ENCODE measurements at places on chromosomes 3 and 15.
A peak's percentile ranks its signal among the peaks of the same experiment; 100 is the strongest.

DNA sequence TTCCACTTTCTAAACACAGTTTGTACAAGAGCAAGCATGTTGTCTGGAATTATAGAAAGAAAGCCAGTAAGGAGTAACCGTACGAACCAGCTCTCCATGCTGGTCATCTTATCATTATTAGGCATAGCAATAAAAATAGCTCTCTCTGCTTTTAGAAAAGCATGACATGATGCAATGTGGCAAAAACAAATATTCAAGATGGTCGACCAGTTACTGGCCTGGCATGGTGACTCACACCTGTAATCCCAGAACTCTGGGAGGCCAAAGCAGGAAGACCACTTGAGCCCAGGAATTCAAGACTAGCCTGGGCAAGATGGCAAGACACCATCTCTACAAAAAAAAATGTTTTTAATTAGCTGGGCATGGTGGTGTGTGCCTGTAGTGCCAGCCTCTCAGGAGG, 2.6 kb upstream of the MAP4 start:
- no peak for DNase-seq

- DNase-seq = no peak
These were observed 18.0 kb upstream of the C2CD4B start for GRCh38 chr15:62183130-62183529.

DNA sequence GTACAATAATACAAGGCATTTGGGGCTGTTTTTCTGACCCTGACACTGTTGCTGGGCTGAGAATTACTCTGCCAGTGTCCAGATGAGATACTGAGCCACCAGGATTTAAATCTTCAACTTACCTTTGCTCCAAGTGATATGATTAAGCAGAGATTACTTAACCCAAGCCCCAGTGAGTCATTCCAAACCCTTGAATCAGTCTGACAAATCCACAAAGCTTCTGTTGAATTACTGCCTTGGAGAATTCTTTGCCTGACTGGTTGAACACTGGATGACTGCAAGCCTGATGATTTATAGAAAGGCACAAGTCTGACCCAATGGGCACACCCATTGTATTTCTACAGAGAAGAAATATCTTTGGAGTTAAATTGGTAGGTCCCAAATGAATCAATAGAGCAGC, 88.2 kb upstream of the TSC22D2 start:
- no peak for DNase-seq

GRCh38 chr3:46284981-46285683, 42.9 kb downstream of the CCR3 start:
- peak; percentile 19 for DNase-seq

GRCh38 chr15:80823995-80824394, 44.8 kb downstream of the CEMIP start:
- DNase-seq = no peak

DNA sequence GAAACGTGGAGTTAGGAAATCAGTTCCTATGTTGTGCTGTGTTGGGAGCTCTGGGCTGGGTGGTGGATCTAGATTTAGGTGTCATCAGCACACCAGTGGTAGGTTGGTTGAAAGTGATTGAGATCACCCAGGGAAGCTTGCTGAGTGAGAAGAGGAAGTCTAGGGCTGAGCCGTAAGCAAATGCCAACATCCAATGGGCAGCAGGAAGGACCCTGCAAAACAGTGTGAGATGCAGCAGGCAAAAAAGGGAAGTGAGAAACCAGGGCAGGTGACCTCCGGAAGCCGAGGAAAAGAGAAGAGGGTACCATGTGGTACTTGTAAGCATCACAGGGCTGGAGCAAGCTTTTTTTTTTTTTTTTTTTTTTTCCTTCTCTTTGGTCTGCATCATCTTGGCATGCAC, 15.9 kb upstream of the COPG1 start:
- no peak for DNase-seq

DNA sequence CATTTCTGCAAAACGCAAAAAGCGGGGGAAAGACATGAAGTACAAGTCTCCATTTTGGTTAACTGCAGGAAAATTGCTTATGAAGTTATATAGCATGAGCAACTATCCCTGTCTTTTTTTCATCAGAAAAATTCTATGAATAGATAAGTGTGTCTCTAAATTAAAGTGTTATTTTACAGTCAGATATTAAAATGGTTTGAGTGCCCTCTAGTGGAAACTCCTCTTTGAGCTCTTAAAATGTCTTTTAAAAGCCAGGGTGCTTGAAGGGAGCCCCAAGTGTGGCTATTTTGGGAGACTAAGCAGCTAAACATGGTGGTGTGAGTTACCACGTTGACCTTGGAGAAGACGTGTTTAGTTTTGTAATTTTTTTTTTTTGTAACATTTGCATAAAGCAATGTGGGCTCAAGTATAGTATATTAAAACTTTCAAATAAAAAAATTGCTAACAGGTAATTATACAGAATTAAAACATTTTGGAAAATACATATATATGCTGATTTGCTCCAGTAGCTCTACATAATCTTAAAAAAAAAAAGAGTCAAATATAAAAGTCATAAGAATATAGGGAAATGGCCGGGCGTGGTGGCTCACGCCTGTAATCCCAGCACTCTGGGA, 77.2 kb downstream of the PPP2R3A start:
- no peak for DNase-seq

DNA sequence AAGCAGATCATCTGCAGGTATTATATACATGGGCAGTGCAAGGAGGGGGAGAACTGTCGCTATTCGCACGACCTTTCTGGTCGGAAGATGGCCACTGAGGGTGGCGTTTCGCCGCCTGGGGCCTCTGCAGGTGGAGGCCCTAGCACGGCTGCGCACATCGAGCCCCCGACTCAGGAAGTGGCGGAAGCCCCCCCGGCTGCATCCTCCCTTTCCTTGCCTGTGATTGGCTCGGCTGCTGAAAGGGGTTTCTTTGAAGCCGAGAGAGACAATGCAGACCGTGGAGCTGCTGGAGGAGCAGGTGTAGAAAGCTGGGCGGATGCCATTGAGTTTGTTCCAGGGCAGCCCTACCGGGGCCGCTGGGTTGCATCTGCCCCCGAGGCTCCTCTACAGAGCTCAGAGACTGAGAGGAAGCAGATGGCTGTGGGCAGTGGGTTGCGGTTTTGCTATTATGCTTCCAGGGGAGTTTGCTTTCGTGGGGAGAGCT, 639 bp downstream of the MKRN3 start:
- DNase-seq = peak; percentile 6

- DNase-seq = no peak
These were observed 225.1 kb upstream of the CNTN3 start for GRCh38 chr3:74839566-74839965.

- no peak for DNase-seq
These were observed 179.8 kb downstream of the MEX3B start for GRCh38 chr15:81865850-81866537.

GRCh38 chr3:66709532-66709931, 208.7 kb upstream of the LRIG1 start:
- DNase-seq = no peak

DNA sequence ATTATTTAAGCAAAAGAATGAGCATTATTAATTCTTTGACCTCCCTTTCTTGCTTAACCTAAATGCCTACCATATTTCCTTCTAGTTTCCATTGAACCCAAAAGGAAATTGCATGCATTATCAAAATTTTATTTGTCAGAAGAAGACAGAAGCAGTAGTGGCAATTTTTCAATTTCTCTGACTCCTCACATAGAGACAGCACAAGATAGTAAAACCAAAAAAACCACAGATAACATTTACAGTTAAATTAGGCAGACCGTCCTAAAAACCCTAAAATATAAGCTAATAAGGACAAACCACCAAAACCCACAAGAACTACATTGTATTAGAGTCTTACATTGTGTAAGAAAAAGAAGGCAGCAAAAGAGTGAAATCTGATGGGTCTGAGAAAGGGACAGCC, 27.1 kb downstream of the GOLGB1 start:
- DNase-seq = no peak

GRCh38 chr15:71386448-71387236, 271.4 kb downstream of the THSD4 start:
- no peak for DNase-seq

- no peak for DNase-seq
These were observed 138.3 kb upstream of the AGBL1 start for GRCh38 chr15:85941186-85941855.

DNA sequence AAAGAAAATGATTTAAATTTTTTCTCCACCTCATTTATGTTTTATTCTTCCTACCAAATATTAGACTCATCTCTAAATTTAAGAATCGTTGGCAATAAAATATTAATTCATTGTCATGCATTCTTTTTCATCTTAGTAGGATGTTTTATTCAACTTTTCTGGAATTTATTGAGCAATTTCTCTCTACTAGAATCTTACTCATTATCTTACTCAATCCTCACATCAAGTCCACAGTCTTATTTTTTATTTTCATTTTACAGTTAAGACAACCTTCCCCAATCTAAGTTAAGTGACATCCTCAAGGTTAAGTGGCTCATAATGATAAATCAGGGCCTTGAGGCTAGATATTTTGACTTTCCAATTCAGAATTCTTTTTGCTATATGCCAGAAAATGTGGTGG, 15.9 kb upstream of the ALDH1A2 start:
- no peak for DNase-seq

GRCh38 chr3:96172917-96173316, 641.5 kb upstream of the EPHA6 start:
- no peak for DNase-seq

- no peak for DNase-seq
These were observed 137.9 kb upstream of the ZBTB20 start for GRCh38 chr3:115284980-115285379.

GRCh38 chr15:90540768-90541167, 11.0 kb downstream of the CRTC3 start:
- no peak for DNase-seq

DNA sequence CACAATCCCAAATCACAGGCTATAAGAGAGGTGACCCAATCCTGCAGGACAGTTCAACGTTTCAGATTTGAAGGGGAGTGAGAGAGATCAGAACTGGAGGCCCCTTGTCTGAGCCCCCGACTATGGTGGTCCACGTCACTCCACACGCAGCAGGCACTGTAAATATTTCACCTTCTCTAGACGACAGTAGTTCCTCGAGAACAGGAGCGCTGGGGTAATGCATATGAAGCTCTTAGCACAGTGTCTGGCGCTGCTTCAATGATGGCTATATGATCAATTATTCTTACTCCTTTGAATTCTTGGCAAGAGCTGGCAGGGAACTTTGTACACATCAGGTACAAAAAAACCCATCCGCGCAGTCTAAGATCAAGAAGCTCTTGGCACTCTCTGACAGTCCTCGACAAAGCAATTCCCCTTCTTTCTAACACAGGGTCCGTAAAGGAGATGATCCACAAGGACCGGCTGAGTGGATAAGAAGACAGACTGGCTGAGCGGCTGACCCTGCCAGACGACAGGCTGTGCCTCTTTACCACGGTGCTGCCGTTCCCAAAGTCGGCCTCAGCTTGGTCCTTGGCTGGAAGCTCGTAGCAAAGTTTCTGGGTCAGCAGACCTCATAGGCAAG, 522 bp upstream of the NRROS start:
- DNase-seq = no peak

Data from activated T-cell treated with anti-CD3 and anti-CD28 coated beads, Interleukin-2, amount 50 U/mL, for 4 hours (primary cell).